ENCODE measurements at places on chromosomes 13 and 19. TPM values are rescaled to one million over a fixed set of nuclear protein-coding genes. Genes with fewer than 3 reads are reported as not detected.
A peak's percentile ranks its signal among the peaks of the same experiment; 100 is the strongest.

- DNase-seq: no peak
- H3K4me1 ChIP-seq: peaks cover 27% of the 10 kb centered on the region
- H3K4me3 ChIP-seq: peak overlapping the region; percentile 29
- H3K36me3 ChIP-seq: no peaks in the 10 kb centered on the region
Measured at GRCh38 chr19:6056282-6056741, 54.0 kb downstream of the RFX2 start.

DNA sequence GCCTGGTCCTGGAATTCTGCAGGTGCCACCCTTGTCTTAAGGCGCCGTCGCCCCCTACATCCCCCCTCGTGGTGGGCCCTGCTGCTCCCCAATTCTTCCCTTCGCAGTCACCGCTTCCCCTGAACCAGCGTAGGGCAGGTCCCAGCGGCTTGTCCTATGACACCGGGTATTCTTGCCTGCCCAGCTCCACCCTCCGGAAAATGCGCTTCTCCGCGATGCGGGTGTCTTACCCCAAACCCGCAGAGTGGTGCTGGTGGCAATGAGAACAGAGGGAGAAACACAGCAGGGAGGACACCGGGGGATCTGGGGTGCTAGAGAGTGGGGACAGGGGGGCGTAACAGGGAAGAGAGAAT lies 9.0 kb downstream of the ZNF808 start:
- H3K36me3 ChIP-seq: no peaks in the 10 kb centered on the region
- H3K27ac ChIP-seq: peak overlapping the region; percentile 85
- H3K27me3 ChIP-seq: no peaks in the 10 kb centered on the region

GRCh38 chr13:36999054-36999714 lies at the start of gene ALG5:
ALG5 (minus strand) TSS chr13:36999340; CDS start chr13:36999300, 40 bp downstream.
- H3K4me1 ChIP-seq: peaks cover 21% of the 10 kb centered on the region
- H3K4me3 ChIP-seq: peak within 1 kb of the TSS; percentile 93
- no peaks in the 10 kb centered on the region for H3K27me3 ChIP-seq
- DNase-seq: peak; percentile 70
- H3K27ac ChIP-seq: peak within 1 kb of the TSS; percentile 93

DNA sequence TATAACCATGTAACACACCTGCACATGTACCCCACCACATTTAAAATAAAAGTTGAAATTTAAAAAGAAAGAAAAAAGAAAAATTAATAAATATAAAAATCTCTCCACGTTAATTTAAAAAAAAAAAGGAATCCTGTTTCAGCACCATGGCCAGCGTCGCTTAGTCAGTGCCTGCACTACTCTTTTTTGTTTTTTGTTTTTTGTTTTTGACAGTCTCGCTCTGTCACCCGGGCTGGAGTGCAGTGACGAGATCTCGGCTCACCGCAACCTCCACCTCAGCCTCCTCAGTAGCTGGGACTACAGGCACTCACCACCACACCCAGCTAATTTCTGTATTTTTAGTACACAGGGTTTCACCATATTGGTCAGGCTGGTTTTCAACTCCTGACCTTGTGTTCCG lies 835.9 kb downstream of the UQCRFS1 start:
- H3K36me3 ChIP-seq: no peaks in the 10 kb centered on the region
- no peak for DNase-seq
- no peak overlapping the region for H3K4me3 ChIP-seq
- H3K27ac ChIP-seq: no peak overlapping the region
- H3K4me1 ChIP-seq: no peaks in the 10 kb centered on the region

MYH14 gene
- total RNA-seq: 155 TPM
